ENCODE measurements at places on chromosomes 11 and 22. TPM values are rescaled to one million over a fixed set of nuclear protein-coding genes. Genes with fewer than 3 reads are reported as not detected.

DNA sequence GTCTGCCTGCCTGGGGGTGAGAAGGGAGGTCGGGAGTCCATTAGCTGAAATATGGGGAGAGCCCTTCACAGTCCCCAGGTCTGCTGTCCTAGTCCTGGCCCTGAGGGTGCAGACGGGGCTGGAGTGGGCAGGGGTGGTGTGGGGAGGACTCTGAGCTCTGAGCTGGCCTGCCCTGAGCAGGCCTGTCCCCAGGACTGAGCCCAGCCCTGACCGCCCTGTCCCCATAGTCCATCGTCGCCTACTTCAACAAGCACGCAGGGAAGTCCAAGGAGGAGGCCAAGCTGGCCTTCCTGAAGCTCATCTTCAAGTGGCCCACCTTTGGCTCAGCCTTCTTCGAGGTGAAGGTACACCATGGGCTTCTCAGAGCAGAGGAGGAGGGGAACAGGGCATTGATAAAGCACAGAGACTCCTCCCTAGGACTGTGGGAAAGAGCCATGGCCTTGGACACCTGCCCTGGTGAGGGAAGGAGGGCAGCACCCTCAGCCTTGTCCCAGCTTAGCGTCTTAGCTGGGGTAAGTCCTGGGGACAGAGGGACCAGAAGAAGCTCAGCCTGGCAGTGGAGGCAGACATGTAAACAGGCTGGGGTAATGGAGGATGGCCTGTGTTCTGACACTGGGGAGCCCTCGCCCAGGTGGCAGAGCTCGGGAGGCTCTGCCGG is 83.7 kb downstream of the MYO7A start:
- no peak for DNase-seq

DNA sequence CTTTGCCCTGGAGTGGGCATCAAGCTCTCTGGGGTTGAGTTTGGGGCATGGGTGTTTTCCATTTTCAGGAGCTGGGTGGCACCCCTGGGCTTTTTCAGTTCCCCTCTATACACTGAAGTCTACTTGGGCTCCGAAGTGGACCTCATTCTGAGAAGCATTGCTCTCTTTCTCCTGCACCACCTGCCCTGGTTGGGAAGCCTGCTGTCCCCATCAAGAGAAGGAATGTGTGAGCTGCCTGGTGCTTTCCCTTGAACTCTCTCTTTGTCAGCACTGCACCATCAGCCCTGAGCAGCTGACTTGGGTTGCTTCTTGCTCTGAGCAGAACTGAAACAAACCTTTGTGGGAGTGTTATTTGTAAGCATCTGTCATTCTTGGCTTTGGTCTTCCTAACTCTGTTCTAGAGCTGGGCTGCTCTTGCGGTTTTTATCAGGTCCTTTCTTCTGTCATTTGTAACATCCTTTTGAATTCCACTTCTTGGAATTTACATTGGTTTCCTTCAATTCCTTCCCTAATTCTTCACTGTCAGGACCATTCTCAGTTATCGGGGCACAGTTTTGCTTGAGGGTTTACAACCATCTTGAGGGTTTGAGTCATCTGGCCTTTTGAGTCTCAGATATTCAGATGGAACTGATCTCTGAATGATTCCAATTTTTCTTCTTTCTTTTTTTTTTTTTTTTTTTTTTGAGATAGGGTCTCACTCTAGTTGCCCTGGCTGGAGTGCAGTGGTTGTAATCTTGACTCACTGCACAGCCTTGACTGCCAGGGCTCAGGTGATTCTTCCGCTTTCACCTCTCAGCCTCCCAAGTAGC is 20.5 kb downstream of the UBE2L3 start:
- no peak for DNase-seq

OR5P2 gene
- total RNA-seq: not detected

CEND1 gene
- total RNA-seq: not detected

GRCh38 chr11:131430473-131431208 is 60.2 kb downstream of the NTM start:
- no peak for DNase-seq

DNA sequence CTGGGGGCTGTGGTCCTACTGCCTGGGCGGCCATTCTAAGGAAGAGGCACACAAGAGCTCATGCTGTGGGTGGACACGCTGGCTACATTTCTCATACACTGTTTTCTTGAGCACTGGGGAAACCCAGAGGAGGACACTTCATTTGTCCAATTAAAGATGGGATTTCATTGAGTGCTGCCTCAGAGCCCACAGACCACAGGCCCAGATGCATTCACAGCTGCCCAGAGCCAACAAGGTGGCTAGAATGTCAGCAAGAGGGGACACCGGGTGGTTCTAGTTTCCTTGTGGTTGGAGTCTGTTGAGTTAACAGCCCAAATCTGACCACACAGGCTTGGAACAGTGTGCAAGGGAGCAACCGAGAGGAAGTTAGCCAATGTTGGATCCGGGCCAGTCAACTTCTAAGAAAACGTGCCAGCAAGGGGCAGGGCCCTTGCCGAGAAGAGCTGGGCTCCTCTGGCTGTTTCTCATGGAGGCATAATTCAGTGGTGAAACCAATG is 35.0 kb upstream of the SORL1 start:
- peak; percentile 64 for DNase-seq

OR4A16 gene
- total RNA-seq: not detected

- no peak for DNase-seq
These were observed 83.3 kb downstream of the MYEOV start for GRCh38 chr11:69377029-69377952.

- peak; percentile 16 for DNase-seq
These were observed 540 bp downstream of the MEN1 start for GRCh38 chr11:64809781-64810241.

All from Calu3 (cell line).